ENCODE measurements at places on chromosomes 4 and X. TPM values are rescaled to one million over a fixed set of nuclear protein-coding genes. Genes with fewer than 3 reads are reported as not detected.

The CSN1S1 gene
- total RNA-seq: not detected

The ZFP92 gene
- total RNA-seq: 0.41 TPM

The CTAG2 gene
- not detected for total RNA-seq

The TLR1 gene
- not detected for total RNA-seq

GRCh38 chr4:45620808-45621207 lies 503.0 kb downstream of the GABRG1 start:
- H3K27ac ChIP-seq: no peak overlapping the region
- no peak for DNase-seq
- no peaks in the 10 kb centered on the region for H3K36me3 ChIP-seq
- H3K4me1 ChIP-seq: no peaks in the 10 kb centered on the region

- no peak for DNase-seq
- H3K36me3 ChIP-seq: no peaks in the 10 kb centered on the region
- no peaks in the 10 kb centered on the region for H3K27me3 ChIP-seq
- no peak overlapping the region for H3K27ac ChIP-seq
- no peaks in the 10 kb centered on the region for H3K4me1 ChIP-seq
Observed at GRCh38 chr4:57061395-57061794, 48.8 kb downstream of the IGFBP7 start.

GRCh38 chr4:42672359-42673081 lies 15.6 kb upstream of the ATP8A1 start:
- H3K27ac ChIP-seq: no peak overlapping the region
- DNase-seq: no peak
- no peak overlapping the region for H3K4me3 ChIP-seq
- H3K27me3 ChIP-seq: no peaks in the 10 kb centered on the region
- no peaks in the 10 kb centered on the region for H3K4me1 ChIP-seq
- no peaks in the 10 kb centered on the region for H3K36me3 ChIP-seq

GRCh38 chrX:149131774-149132173 lies 373.3 kb downstream of the IDS start:
- no peaks in the 10 kb centered on the region for H3K4me1 ChIP-seq
- no peak overlapping the region for H3K4me3 ChIP-seq

- H3K27me3 ChIP-seq: no peaks in the 10 kb centered on the region
- peaks cover 12% of the 10 kb centered on the region for H3K4me1 ChIP-seq
- no peaks in the 10 kb centered on the region for H3K36me3 ChIP-seq
- DNase-seq: no peak
Observed at GRCh38 chr4:7202411-7202810, 10.1 kb downstream of the SORCS2 start.
